ENCODE measurements at places on chromosomes 5 and 9.

GRCh38 chr5:151570058-151570457 lies 21.1 kb downstream of the FAT2 start:
- no peak for DNase-seq

DNA sequence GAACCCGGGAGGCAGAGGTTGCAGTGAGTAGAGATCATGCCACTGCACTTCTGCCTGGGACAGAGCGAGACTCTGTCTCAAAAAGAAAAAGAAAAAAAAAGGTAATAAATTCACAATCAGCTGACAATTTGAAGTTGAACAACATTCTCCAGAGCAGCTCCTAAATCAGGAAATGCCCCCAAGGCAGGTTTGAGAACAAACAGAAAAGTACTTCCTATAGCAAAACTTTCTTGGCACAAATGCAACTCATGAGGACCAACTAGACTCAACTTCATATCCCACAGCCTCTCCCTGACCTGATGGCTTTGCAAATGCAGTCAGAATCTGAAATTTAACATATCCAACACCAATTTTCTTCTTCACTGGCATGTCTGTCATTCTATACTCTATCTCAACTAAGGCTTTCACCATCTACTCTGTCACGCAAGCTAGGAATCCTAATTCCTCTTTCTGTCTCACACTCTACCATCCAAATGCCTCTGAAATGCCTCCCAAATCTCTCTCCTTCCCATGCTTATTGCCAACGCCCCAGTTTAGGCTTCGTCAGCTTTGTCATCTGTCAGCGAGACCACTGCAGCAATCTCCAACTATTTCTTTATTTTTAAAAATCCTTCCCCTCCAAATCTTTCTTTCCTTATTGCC lies 113.3 kb downstream of the MAPKAP1 start:
- no peak for DNase-seq

DNA sequence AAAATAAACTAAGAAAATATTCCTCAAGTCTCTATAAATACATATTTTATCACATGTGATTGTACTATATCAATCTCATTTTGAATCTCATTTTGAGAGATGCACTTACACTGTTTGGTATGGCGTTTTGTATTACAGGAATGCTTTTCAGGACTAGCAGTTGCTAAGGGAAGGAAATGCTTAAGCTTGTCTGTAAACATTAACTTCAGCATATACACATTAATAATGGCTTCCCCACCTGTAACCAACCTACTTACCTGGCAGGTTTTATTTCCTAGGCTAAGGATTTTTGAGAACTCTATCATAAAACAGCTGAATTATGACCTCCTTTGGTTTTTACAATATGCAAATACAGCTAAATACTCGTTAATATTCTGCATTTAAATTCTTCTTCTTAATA lies 141.0 kb upstream of the GRHPR start:
- DNase-seq: no peak

DNA sequence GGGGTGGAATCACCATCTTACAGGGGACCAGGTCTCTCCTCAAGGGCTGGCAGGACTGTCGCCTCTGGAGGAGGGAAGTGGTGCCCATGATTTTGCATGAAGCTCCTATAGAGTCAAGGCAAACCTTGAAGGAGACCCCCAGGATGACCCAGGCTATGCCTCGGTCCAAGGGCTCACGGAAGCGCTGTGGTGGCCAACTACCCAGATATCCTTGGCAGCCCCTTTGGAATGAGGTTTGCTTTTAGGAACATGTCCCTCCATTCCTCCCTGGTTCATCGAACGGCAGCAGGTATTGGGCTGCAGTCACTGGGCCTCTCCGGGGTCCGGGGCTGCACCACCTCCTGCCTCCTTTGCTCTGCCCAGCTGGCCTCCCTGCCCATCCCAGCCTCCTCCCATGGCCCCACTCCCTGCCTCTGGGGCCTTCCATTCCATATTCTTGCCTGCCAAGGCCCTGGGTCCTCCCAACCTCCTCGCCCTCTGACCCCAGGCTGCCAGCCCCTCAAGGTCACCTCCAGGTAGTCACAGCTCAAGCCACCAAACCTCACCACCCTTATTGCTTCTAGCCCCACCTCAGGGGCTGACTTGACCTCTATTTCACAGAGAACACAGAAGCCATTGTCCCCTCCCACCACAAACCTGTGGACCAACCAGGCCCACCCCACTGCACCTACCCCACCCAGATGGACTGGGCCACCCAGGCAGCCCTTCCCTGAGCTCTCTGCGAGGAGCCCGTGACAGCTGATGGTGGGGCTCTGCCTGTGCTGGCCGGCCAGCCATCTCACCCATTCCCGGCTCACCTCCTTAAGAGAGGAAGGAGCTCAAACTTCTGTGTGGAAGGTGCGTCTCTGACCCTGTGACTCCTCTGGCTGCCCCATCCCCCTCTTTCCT lies 3.6 kb upstream of the IL3 start:
- no peak for DNase-seq

GRCh38 chr9:74663439-74663838 lies 166.3 kb downstream of the RORB start:
- no peak for DNase-seq

DNA sequence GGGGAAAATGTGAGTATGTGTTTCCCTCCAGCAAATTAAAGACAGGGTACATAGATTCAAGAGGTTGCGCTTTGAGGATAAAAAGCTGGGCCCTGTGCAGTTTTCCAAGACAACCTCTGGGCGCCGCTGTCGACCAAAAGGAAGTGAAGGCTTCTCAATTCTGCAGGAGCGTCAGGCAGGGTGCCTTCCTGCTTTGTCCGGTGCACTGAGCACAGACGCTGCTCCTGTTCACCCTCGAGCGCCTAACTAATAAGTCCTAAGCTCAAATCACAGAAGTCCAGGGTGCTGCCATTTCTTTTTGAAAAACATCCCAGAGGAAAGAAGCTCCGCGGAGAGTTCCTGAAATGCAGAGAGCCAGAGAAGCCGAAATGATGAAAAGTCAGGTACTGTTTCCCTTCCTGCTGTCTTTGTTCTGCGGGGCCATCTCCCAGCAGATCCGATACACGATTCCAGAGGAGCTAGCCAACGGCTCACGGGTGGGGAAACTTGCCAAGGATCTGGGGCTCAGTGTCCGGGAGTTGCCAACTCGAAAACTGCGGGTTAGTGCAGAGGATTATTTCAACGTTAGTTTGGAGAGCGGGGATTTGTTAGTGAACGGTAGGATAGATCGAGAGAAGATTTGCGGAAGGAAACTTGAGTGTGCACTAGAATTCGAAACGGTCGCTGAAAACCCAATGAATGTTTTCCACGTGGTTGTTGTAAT lies at the start of gene PCDHGB1:
Gene PCDHGB1, plus strand, starts transcription at position 183 of the 703 bp plus-strand sequence. Its CDS starts 162 bp downstream, at position 345.
- no peak for DNase-seq

- DNase-seq: no peak
Observed at GRCh38 chr5:172450861-172451695, 3.2 kb downstream of the SH3PXD2B start.

GRCh38 chr9:20506099-20506900 lies 116.0 kb downstream of the MLLT3 start:
- no peak for DNase-seq

DNA sequence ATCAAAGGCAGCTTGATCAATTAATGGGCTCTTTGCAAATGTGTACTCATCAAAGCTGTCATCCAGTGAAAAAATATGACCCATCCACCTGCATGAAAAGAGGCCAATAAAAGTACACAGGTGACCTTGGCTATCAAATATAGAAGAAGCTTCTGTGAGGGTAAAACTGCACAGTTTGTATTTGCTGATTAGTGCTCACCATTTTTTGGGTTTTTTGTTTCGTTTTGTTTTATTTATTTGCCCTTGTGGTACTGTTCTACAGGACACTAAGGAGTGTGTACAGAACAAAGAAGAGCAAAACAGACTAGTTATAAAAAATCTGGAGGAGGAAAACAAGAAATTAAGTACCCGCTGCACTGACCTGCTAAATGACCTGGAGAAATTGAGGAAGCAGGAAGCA lies 101.3 kb downstream of the CNTLN start:
- no peak for DNase-seq

DNA sequence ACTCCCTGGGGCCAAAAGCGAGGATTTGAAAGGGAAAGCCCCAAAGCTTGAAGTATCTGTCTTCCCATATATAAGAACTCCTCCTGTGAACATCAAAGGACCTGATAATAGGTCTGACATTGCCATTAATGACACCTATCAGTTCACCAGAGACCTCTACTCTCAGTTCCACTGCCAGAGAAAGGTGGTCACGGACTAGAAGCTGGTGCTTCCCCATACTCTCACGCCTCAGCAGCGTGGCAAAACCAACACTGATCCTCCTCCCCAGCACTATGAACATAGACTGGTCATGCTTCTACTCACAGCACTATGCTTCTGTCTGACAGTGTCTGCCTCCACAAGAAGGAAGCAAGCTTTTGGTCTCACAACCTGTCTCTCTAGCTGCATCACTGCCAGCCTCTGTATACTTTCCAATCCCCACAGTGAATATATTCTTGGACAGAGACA lies 37.9 kb downstream of the NRG2 start:
- DNase-seq: no peak

Measured in type B pancreatic cell (in vitro differentiated cells).